ENCODE measurements at places on chromosomes 6 and 20.

DNA sequence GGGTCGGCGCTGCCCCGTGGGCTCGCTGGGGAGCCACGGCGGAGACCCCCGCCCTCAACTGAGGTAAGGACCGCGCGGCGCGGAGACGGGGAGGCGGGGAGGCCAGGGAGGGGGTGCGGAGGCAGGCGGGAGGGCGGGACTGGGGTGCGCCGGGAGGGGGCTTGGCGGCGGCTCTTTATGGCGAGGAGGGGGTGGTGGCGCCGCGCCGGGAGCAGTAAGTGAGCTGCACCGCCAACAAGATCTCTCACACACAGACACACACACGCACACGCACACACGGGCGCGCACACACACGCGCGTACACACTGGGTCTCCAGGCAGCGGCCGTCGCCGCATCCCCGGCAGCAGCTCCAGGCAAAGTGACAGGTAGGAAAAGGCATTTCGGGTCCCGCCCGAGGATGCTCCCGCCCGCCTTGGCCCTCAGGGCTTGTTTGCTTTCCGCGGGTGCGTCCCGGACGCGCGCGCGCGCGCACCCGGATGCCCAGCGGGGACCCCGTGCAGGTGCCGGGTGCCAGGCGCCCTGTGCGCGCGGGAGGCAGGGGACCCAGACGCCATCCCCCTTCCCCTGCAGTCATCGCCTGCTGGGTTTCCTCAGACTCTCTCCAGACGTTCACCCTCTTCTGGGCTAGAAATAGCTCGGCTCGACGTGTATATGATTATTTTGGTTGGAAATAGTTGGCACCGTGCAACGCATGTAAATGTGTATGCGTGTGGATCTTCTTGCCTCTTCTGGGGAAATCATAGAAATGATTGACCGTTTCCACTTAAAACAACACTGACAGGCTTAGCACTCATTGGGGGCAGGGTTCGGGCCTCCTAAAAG is at the start of gene PLCB4:
Gene PLCB4, plus strand, starts transcription at position 247 of the 823 bp plus-strand sequence. CDS start 238,728 bp downstream, outside the sequence.
- DNase-seq: no peak

DNA sequence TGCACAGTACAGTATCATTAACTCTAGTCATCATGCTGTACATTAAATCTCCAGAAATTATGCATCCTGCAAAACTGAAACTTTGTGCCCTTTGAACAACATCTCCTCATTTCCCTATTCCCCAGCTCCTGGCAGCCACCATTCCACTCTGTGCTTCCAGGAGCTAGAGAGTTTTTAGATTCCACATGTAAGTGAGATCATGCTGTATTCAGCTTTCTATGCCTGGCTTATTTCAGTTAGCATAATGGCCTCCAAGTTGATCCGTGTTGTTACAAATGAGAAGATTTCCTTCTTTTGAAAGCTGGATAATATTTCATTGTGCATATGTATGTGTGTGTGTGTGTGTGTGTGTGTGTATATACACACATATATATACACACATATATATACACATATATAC is 86.9 kb upstream of the SLC24A3 start:
- DNase-seq: no peak

- DNase-seq: no peak
Observed at GRCh38 chr6:162053084-162053483, 674.5 kb downstream of the PRKN start.

GRCh38 chr6:149252622-149253021 is 64.9 kb upstream of the TAB2 start:
- DNase-seq: no peak

DNA sequence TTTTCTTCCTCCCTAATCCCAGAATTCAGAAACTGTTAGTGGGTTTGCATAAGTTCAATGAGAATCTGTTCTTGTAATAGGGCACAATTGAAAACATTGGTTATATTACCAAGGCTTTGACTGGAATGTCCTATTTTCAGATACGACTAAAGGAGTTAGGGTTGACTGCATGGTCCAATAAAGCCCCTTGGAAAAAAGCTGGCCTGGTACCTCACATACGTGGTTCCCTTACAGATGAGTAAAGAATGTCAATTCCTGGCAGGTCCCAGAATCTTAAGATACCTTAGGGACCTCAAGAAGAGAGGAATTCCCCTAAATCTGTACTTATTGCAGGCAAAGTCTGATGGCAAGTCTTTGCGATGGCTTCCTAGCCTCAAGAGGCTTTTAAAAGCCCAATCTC is 4.6 kb downstream of the PPDPF start:
- DNase-seq: no peak

- no peak for DNase-seq
Observed at GRCh38 chr6:14501240-14501639, 383.7 kb downstream of the CD83 start.

DNA sequence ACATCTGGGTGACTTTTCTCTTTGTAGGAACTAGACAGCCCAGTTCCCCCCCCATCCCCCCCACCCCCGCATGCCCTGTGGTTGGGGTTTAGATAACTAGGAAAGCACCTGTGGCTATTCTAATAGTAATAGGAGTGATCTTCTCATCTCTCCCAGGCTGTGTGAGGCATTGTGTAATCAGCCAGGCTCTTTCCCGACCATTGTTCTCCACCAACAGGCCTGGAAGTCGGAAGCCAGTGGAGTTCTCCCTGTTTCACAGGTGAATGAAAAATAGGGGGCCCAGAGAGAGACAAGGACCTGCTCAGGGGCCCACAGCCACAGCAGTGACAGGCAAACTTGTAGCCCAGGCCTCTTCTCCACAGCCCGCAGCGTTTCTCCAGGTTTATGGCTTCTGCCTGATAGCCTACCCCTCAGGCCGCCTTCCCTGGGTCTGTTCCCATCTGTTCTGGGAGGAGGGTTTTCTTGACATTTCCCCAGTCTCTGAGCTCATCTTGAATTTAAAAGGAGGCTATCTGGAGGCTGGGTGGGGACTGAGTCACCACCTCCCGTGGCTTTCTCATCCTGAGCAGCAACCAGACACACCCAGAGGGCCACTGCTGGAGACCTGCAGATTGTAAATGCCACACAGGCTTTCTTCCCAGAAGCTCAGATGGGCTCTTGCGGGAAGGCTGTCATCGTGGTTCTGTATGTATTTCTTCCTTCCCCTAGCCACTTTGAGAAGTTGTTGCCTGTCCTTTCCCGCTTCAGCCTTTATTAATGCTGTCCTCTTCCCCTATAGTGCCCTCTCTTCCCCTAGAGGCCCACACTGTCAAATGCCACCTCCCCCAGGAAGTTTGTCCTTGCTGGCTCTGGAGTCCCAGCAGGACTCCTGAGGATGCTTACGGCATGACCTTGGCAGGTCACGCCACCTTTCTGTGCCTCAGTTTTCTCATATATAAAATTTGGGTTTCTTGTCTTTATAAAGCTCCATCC is 75.9 kb upstream of the MYL9 start:
- peak; percentile 66 for DNase-seq

- DNase-seq: no peak
Observed at GRCh38 chr6:88164061-88164460, 2.1 kb downstream of the CNR1 start.

DNA sequence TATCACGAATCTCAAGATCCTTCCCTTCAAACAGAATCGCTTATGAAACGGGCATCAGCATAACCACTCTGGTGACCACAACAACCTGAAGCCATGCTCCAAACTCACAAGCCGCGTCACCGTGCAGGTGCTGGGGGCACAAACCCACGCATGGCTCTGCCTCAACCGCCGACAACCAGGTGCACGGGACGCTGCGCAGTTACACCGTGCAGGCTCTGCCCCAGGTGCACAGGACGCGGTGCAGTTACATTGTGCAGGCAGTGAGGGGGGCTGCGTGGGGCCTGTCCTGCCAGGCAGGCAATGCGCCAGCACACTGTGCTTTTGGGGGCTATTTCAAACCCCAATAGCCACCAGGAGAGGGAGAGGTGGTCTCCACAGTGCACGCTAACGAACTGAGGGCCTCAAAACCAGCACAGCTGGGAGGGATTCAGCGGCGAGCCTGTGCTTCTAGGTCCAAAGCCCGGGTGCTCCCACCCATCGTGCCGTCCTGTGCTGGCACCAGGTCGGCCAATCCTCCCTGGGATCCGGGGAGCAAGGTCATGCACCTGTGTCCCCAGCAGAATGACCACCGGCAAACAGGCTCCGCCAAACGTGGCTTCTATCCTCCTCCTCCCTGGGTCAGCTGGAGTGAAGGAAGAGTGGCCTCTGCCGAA is 35.8 kb downstream of the ZBTB46 start:
- DNase-seq: no peak

GRCh38 chr6:39003072-39003471 is 45.5 kb upstream of the GLP1R start:
- no peak for DNase-seq

DNA sequence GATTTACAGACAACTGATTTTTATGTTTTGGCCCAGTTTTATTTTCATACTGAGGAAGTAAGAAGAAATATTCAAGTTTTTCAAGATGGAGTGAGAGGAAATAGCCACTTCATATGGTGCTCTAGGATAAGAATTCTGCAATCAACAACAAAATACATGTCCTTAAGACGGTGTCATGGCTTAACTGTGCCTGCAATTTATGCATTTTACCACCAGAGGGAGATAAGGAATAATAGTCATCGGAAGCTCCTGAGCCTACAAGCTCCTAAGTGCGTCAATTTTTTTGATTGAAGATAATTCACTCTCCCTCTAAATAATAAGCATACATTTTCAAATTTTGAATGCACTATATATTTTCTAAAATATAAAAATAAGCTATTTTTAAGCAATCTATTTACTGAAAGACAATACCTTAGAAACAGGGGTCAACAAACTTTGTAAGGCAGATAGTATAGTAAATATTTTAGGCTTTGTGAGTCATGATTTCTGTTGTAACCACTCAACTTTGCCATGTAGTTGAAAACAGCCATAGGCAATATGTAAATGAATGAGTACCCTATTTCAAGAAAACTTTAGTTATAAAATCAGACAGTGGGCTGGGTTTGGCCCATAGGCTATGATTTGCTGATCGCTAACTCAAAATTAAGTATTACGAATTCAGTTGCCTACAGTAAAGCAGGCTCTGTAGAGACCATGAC is 230.9 kb upstream of the DTNBP1 start:
- DNase-seq: no peak

DNA sequence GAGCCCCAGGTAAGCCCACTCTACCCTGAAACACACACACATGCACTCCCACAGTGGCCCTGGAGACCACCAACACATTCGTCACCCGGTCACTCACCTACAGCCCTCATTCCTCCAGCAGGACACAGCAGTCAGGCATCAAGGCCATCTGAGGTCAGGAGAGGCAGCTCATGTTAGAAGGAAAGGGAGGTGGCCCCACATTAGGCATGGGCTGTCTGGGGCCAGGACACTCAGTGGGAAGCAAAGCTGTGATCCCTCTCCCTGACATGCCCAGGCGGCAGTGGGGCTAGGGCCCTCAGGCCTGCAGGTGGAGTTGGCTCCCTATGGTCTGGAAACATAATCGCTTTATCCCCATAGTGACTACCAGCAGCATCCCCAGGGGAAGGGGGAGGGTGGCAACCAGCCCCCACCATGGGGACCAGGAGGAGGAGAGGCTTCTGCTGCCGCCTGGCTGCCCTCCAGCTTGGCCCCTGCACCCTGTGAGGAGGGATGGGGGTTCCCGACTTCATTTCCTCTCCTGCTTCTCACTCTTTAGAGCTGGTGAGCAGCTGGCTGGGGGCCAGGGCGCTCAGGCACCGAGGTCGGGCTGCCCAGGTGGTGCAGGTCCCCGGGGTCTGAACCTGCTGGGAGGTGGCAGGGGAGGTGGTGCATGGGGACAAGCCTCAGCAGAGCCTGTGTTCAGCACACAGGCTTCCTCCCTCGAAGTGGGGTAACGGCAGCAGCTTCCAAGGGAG is 76.6 kb upstream of the CST7 start:
- no peak for DNase-seq

- no peak for DNase-seq
Observed at GRCh38 chr20:35539756-35540212, 2.1 kb upstream of the ERGIC3 start.
